ENCODE measurements at places on chromosomes 16 and 17. TPM values are rescaled to one million over a fixed set of nuclear protein-coding genes. Genes with fewer than 3 reads are reported as not detected.

DNA sequence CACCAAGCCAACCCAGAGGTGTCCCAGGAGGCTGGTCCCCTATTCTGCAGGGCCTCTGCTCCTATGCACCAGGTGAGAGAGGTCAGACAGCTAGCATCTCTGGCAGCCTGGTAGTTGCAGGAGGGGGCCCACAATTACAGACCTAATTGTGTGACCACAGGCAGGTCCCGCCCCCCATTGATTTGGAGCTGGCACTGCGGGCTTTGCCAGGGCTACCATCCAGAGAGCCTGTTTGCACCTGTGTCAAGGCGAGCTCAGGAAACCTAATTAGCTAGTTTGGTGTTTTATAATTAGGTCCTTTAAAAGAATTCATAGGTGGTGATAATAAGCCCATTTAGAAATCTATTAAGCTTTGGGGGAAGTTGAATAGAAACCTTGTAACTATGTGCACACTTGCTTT is 90.2 kb downstream of the MRM1 start:
- H3K36me3 ChIP-seq, result no peaks in the 10 kb centered on the region
- H3K4me3 ChIP-seq, result no peak overlapping the region
- no peak for DNase-seq
- H3K4me1 ChIP-seq, result no peaks in the 10 kb centered on the region

DNA sequence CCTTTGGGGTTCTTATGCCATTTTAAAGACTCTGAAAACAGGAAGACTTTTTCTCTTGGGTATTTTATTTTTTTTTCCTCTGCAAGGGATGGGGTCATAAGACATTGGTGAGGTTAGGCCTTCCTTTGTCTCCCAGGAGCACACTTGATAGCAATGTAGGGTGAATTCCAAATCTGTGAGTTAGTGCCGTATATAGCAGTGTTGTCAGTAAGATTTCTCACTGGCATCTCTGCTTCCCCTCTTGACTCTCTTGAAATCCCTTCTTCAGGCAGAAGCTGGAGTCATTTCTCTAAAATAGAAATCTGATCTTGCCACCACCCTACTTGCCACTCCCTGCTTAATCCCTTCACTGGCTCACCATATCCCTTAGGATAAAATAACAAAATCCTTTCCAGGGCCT is 529.7 kb downstream of the WWOX start:
- H3K4me1 ChIP-seq, result no peaks in the 10 kb centered on the region
- no peak for DNase-seq
- no peaks in the 10 kb centered on the region for H3K27me3 ChIP-seq
- no peak overlapping the region for H3K4me3 ChIP-seq

DNA sequence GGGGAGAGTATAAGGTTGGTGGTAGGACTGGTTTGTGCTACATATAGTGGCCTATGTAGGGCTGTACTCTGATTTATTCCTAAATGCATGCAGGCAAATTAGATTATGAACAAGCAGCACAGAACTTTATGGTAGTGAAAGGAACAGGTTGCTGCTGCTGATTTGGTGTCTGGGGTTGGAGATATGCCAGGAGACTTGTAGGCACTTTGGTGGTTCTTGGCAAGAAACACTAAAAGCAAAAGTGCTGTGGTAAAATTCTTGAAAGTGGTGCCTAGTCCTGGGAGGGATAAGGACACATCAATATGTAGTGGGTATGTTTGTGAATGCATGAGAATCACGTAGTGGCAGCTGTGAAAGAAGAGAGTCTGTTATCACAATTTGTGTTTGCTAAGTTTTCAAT is 2126.0 kb downstream of the TP53TG3F start:
- H3K27ac ChIP-seq, result no peak overlapping the region
- no peaks in the 10 kb centered on the region for H3K4me1 ChIP-seq
- H3K4me3 ChIP-seq, result no peak overlapping the region
- no peaks in the 10 kb centered on the region for H3K27me3 ChIP-seq
- H3K36me3 ChIP-seq, result no peaks in the 10 kb centered on the region
- DNase-seq, result no peak

DNA sequence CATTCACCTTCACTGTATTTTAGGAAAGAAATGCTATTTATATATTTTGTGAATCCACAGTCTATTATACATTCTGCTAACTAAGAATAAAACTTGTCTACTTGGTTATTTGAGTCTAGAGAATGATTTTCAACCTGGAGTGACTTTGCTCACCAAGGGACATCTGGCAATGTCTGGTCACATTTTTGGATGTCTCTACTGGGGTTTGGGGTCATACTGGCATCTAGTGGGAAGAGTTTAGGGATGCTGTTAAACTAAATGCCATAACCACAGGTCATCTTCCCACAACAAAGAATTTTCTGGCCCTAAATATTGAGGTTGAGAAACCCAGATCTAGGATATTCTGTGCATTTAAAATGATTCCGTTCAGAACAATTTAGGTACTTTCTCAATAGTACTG is 26.0 kb downstream of the KCNJ16 start:
- no peaks in the 10 kb centered on the region for H3K27me3 ChIP-seq
- H3K4me3 ChIP-seq, result no peak overlapping the region
- H3K27ac ChIP-seq, result no peak overlapping the region
- no peaks in the 10 kb centered on the region for H3K36me3 ChIP-seq
- H3K4me1 ChIP-seq, result no peaks in the 10 kb centered on the region

Gene TPSG1
- not detected for total RNA-seq
